ENCODE measurements at places on chromosomes 5 and 9.

- DNase-seq = no peak
Observed at GRCh38 chr9:127786773-127787104, 905 bp downstream of the CDK9 start.

- no peak for DNase-seq
Observed at GRCh38 chr9:122991370-122991830, 42.1 kb upstream of the GPR21 start.

- no peak for DNase-seq
Observed at GRCh38 chr5:57598756-57599155, 116.1 kb upstream of the ACTBL2 start.

- DNase-seq = no peak
Observed at GRCh38 chr9:134456756-134457305, 130.6 kb downstream of the RXRA start.

DNA sequence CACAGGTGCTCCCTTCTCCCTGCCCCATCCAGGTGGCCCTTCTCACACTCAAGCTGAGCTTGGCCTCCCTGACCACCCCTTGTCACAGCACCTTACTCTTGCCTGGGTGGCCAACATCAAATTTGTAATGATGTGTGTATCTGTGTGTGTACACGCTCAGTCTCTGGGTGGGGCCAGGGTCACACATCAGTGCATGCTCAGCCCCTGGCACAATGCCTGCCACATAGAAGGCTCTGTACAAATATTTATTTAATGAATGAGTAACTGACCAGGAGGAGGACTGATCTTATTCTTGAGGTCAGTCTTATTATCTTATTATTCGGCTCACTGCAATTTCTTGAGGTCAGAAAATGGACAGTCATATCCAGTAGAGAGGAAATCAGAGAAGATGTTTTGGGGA lies 41.3 kb upstream of the HAND1 start:
- DNase-seq = no peak
